ENCODE measurements at places on chromosomes 11 and 22.

GRCh38 chr11:85902353-85902752, 47.2 kb downstream of the CCDC83 start:
- no peak for DNase-seq

- no peak for DNase-seq
These were observed 46.2 kb downstream of the CACNA1I start for GRCh38 chr22:39616781-39617180.

DNA sequence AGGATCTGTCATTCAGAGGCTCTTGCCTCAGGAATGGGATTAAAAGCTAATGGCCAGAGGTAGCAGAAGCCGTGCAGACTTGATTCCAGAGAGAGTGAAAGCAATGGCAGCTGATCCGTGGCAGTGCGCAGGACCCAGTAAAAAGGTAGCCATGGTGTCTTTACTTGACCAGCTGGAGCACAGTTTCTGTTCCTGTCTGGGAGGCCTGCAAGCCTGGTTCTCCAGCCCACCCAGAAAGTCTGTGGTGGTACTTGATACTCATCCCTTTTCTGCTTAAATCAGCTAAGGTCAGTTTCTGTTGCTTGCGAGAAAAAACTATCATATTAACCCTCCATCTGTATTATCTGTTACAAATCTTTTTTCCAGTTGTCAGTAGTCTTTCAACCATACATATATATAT, 86.7 kb downstream of the RPS6KA4 start:
- no peak for DNase-seq

GRCh38 chr11:115999437-115999836, 495.2 kb upstream of the CADM1 start:
- no peak for DNase-seq

GRCh38 chr11:33802194-33802950, 28.1 kb upstream of the FBXO3 start:
- peak; percentile 89 for DNase-seq

DNA sequence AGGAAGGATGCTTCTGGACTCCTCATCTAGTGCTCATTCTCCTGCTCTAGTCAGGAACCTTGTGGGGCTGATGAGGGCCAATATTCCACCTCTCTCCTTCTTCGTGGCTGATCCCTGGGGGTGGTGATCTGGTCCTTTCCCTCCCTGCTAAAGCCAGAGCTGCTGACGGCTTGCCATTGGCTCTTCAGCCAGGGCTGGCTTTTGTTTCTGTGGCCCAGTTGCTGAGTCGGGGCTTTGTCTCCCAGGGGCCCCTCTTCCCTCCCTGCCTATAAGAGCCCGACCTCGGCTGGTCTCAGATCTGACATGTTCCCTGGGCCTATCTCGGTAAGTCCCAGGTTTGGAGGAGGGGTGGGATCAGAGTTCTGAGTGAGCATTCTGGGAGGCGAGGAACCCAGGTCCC, at the start of gene CRYBA4:
Gene CRYBA4 (plus strand): TSS at position 301 of the 400 bp plus-strand sequence. CDS start 634 bp downstream, outside the sequence.
- DNase-seq, result no peak

DNA sequence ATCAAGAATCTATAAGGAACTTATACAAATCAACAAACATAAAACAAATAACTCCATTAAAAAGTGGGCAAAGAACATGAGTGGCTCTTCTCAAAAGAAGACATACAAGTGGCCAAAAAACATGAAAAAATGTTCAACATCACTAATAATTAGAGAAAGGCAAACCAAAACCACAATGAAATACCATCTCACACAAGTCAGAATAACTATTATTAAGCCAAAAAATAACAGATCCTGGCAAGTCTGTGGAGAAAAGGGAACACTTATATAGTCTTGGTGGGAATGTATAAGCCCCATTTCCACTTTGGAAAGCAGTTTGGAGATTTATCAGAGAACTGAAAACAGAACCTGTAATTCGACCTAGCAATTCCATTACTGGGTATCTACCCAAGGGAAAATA, 921.0 kb downstream of the KCNA4 start:
- no peak for DNase-seq

DNA sequence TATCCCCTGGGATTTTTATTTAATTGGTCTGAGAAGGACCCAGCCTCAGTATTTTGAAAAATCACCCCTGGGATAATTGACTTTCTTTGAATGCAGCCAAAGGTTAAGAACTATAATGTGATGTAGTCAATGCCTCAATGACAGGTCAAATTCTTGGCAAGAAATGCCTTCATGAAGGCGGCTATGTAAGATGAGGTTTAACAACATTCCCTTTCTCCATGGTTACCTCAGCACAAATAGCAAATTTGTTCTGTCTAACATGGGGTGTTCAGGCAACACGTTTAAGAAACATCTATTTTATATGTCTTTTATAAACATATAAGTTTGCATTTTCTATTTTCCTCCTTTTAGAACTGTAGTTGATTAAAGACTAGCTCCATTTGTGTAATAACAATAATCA, 5.3 kb downstream of the SLN start:
- no peak for DNase-seq

DNA sequence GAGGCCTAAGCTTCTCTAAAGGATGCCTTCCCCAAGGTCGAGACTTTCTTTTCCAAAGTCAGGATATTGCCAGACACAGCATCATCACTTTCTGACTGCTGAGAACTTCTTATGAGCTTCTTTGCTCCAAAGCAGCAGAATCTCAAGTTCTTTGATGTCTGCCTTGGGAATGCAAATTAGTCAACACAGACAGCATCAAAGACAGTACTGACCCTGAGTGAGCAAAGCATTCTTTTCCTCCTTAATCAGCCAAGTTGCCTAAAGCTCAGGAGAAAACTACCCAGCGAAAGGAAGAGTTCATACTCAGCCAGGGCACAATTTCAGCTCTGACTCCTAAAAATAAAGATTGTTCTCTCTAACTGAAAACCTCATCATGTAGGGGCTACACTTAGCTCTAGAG, 98.0 kb downstream of the SLC36A4 start:
- no peak for DNase-seq

DNA sequence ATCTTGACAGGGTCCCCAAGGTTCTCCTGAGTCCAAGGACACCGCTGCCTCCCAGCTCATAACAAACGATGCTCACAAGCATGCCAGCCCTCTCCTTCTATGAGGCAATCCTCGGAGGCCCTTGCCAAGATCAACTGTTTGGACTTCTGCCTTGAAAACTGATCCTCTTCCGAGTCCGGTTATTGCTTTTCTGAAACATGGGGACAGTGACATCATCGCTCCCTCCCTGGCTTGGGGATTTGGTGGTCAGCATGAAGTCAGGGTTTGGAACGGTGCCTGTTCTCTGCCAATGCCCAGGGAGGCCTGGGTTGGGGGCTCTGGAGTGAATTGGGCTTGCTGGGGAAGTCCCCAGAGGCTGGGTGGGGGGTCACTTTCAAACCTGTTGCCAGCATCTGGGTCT, 149.3 kb downstream of the FBXO7 start:
- no peak for DNase-seq

- DNase-seq, result no peak
These were observed 106.3 kb downstream of the MPPED2 start for GRCh38 chr11:30479899-30480298.

GRCh38 chr11:57260937-57261783, 24.1 kb upstream of the APLNR start:
- no peak for DNase-seq
